Mammary epithelial cell (primary cell): ENCODE measurements at places on chromosomes 11 and 22.

DNA sequence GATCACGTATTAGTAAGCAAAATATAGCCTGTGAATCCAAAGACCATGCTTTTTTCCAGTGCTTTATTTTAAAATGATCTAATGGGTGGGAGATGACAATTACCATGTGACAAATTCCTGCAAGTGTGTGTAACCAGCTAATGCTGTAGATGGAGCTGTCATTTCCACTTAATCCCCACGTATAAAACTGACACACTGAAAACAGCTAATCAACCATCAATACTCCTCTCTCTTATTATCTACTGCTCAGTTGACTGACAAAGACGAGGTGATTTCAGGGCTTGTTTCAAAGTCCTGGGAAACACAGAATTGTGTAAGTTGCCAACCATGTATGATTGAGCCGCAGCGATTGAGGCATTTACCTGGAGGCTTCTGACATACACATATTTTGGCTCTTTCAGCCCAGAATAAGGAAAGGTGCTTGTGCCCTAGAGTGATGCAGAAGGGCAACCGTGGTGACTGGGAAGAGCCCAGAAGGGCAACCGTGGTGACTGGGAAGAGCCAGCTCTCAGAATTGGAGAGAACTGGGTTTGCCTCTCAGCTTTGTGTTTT lies 9.7 kb downstream of the SLN start:
- DNase-seq: no peak

GRCh38 chr11:42034826-42035225 lies 575.4 kb upstream of the LRRC4C start:
- no peak for DNase-seq

DNA sequence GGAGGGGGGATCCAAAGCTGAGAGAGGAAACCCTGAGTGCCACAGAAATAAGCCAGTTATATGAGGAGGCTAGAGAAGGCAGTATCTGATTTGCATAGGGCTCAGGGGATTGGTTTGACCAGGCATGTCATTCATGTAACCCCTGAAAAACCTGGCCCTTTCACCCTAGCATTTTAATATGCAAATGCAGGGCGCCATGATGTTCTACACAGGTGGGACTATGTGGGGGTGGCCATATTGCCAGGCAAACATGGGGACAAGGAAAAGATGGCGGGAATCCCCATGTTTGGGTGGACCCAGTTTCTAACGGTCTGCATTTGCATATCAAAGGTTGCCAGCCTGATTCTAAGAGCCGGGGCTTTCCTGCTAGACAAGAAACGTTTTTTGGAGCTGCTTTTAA lies 27.2 kb downstream of the CSF2RB start:
- DNase-seq: no peak

DNA sequence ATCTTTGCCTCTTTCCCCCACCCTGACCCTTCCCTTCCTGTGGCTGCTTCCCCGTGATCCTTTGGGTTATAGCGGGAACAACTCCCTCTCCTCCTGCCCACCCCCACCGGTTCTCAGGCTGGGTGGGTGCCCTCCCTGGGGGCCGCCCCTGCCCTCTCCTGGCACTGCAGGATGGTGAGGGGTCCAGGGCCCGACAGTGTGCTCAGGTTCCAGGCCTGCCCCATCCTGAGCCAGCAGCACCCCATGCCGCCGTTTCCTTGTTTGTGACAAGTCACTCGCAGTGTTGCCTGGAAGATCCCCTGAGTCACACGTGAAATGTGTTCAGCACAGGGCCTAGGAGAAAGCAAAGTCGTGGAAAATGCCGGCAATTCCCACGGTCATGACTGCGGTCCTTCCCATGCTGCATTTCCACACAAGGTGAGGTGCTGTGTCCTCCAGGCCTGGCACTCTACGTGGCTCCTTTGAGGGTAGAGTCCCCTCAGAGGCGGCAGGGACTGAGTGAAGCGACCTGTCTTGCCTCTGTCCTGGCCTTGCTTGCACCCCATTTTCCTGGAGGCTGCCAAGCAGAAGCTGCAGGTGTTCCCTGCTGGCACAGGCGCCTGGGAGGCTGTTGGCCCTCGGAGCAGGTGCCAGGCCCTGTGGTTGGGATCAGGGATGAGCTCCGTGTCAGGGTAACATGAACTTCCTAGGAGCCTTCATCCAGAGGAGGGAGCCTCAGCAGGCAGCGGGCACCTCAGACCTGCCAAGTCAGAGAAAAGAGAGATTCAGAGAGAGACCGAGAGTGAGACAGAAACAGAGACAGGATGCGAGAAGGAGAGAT lies 80.5 kb upstream of the LINC01488 start:
- DNase-seq: no peak

DNA sequence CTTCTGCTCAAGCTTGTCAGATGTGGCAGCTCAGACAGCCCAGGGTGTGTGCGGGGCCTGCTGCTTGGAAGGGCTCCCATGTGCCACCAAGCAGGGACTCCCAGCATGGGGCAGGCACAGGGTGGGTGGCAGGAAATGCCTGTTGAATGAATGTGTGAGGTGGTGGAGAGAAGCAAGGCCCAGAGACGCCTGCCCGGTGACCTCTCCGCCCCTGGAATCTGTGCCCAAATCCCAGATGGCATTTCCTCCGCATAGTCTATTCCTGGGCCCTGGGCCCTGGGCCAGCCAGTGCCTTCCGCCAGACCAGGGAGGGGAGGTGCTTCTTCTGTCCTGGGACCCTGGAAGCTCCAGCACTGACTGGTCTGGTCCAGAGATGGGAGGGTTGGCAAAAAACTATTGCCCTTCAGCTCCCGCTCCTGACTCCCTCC lies 3.7 kb downstream of the CST6 start:
- no peak for DNase-seq

DNA sequence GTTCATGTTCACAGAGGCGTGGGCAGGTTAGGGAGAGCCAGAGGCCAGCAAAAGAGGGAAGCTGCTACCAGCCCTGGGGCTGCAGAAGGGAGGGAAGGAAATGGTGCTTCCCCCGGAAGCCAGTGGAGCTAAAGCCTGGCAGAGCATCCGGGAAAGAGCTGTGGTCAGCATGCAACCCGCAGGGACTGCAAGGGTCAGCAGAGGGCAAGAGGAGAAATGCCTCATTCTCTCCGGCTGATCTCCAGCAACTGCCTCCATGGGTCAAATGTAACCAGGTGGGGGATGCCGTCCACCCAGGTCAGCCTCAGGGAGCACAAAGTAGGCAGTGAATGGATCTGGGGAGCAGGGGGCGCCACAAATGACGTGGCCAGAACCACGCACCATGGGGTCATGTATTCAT lies 36.9 kb upstream of the PRR5 start:
- DNase-seq: no peak

DNA sequence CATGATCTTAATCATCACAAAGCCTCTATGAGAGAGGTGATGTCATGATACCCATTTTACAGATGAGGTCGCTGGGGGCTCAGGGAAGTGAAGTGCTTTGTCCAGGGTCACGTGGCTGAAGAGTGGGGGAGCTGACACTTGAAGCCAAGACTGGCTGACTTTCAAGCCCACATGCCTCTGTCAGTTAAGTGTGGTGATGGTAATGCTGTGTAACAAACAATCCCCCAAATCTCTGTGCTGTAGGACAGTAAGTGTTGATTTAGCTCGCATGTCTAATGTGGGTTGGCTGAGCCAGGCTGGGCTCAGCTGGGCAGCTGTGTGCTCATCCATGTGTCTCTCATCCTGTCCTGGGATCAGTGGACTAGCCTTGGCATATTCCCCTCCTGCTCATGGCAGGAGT lies 87.1 kb upstream of the GRK3 start:
- no peak for DNase-seq

DNA sequence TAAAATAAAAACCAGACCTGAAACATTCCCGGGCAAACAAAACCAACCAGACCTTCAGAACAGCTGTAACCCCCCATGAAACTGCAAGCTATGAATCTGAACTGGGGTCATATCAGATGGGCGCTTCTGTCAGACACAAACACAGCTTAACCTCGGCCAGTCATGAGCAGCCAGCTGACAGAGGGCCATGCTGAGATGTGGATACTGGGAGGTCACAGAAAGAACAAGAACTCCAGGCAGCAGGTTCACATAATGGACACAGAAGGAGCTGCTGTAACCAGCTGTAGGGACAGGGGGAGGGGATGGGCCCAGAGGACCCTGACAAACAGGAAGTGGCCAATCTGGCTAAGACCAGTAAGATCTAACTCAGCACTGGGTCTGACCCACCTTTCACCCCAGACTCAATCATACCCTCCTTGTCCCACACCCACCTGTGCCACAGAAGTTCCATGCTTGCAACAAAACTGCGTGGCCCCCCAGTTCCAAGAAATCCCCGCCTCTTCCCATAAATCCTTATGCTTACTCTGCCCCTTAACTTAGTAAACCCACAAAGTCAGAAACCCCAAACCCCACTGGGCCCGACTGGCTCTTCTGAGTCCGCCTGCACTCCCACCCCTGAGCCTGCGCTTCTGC lies 4.0 kb downstream of the APOL4 start:
- DNase-seq: no peak

DNA sequence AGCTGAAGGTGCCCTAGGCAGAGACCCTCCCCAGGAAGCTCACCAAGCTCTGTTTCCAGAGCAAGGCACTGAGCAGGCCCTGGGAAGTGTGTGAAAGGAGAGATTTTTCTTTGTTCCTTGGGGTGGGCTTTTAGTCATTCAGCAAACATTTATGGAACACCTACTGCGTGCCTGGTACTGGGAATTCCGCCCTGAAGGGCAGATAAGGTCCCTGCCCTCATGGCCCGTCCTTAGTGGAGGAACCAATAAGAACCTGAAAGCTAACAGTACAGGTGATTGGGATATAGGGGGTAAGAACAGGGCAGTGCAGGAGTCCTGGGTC lies 3.9 kb downstream of the TMEM134 start:
- no peak for DNase-seq

DNA sequence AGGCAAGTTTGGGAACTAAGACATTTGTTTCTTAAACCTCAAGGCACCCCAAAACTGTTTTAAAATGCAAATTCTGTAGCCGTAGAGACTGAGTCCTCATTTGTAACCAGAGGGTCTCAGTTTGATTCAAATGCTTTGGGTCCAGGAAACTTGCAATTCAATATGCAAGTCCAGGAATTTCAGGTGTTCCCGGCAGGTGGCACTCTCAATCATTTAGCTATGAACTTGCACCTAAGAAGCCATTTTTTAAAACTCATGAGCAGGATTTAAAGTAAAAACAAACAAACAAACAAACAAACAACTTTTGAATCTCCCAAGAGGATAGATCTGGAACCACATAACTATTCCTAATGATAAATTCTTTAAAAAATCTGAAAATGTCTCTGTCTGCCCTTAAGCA lies 8.7 kb upstream of the ABTB2 start:
- DNase-seq: no peak

DNA sequence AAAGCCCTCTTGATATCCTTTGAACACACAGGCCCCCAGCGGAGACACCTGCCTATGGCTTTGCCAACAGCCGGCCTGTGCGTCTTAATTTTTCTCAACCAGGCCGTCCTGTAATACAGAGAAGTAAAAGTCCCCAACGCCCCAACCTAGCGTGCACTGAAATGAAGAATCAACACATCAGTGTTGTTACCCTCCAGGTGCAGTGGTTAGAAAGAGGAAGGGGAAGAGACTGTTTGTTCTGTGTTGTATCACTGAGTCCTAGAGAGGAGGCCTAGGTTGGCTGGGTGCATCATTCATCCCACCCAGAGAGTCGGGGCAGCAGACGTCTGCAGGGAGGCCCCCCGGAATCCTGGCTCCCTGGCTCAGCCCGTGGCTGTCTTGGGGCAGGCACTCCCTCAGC lies 25.7 kb downstream of the SGSM1 start:
- DNase-seq: no peak

GRCh38 chr11:129846508-129847335 lies 31.1 kb downstream of the TMEM45B start:
- DNase-seq: peak; percentile 95
